Activated CD4-positive, alpha-beta T cell treated with anti-CD3 and anti-CD28 coated beads, Interleukin-2, amount 10 ng/mL, durations not matched to agents 24 days and 14 days (primary cell): ENCODE measurements at places on chromosomes 3 and 15. TPM values are rescaled to one million over a fixed set of nuclear protein-coding genes. Genes with fewer than 3 reads are reported as not detected.

GRCh38 chr3:25246913-25247312, 181.2 kb upstream of the RARB start:
- no peaks in the 10 kb centered on the region for H3K4me1 ChIP-seq
- H3K36me3 ChIP-seq = no peaks in the 10 kb centered on the region
- no peak for DNase-seq
- no peak overlapping the region for H3K27ac ChIP-seq
- no peaks in the 10 kb centered on the region for H3K27me3 ChIP-seq
- no peak overlapping the region for H3K4me3 ChIP-seq

DNA sequence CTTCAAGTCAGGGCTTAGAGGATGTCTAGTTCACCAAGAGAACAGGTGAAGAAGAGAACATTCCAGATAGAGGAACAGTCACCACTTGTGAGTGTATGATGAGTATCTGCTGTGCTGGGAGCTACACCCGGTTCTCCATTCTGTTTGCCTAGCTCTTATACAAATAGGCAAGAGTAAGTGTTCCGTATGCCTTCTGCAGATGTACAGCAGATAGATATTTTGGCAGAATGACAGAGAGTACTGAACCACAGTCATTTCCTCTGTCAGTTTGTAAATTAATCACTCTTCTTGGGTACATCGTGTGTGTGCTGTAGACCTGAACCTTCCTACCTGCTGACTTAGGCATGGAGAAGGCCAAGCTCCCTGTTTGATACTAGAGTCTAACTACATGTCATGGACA, 108.3 kb upstream of the CTDSPL start:
- no peak for DNase-seq
- H3K27ac ChIP-seq = no peak overlapping the region
- no peak overlapping the region for H3K4me3 ChIP-seq
- H3K4me1 ChIP-seq = peaks cover 5% of the 10 kb centered on the region
- peaks cover 18% of the 10 kb centered on the region for H3K27me3 ChIP-seq

- no peaks in the 10 kb centered on the region for H3K27me3 ChIP-seq
- peaks cover 6% of the 10 kb centered on the region for H3K4me1 ChIP-seq
- H3K27ac ChIP-seq = no peak overlapping the region
- no peak for DNase-seq
- peaks cover 5% of the 10 kb centered on the region for H3K36me3 ChIP-seq
Observed at GRCh38 chr15:57296473-57297162, 79.7 kb upstream of the CGNL1 start.

- no peak overlapping the region for H3K4me3 ChIP-seq
- H3K4me1 ChIP-seq = no peaks in the 10 kb centered on the region
- H3K27ac ChIP-seq = no peak overlapping the region
- H3K27me3 ChIP-seq = no peaks in the 10 kb centered on the region
- DNase-seq = peak; percentile 53
- H3K36me3 ChIP-seq = no peaks in the 10 kb centered on the region
Observed at GRCh38 chr3:139117883-139118760, 73.4 kb upstream of the PRR23C start.

- H3K4me1 ChIP-seq = no peaks in the 10 kb centered on the region
- DNase-seq = no peak
- H3K4me3 ChIP-seq = no peak overlapping the region
- H3K27me3 ChIP-seq = peaks cover 4% of the 10 kb centered on the region
- no peak overlapping the region for H3K27ac ChIP-seq
- H3K36me3 ChIP-seq = no peaks in the 10 kb centered on the region
Observed at GRCh38 chr3:87179642-87180041, 47.5 kb upstream of the CHMP2B start.

DNA sequence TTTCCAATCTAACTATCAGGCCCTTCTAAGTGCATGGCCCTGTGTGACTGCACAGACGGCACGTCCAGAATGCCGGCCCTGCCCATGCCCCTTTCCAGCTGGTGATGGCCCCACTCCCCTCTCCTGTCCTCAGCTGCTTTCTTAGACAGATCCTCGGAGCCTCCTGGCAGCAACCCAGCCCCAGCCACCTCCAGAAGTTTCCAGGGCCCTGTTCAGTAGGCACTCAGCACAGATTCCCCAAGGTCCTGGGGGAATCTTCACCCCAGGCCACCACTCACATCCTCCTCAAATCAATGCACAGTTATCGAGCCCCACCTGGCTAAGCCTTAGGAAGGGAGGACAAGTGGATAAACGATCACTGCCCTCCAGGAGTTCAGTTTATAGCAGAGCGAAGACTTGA, 1.4 kb upstream of the CRABP1 start:
- H3K27ac ChIP-seq = no peak overlapping the region
- no peaks in the 10 kb centered on the region for H3K4me1 ChIP-seq
- DNase-seq = no peak
- no peaks in the 10 kb centered on the region for H3K36me3 ChIP-seq

DNA sequence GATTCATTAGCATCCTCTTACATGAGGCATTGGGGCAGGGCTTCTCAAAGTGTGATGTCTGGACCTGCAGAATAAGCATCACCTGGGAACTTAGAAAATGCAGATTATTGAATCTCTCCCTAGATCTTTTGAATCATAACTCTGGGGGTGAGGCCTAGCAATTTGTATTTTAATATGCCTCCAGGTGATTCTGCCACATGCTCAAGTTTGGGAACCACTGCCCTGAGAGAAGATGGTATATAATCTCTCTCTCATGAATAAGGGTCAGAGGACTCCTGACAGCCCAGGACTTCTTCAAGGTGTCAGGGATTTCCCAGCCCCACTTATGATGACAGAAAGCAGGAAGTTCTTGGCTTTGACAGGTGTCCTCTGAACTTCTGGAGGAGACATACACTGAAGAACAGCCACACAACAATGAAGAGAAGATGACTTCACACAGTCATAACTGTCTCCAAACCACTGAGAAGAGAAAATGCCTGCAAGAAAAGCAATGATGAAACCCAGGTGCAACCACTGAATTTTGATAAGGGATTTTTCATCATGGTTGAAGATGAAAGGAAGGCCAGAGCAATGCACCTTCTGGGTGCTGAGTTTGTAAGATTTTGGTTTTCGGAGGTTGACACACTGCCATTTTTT, 211.9 kb upstream of the MRPL3 start:
- no peaks in the 10 kb centered on the region for H3K27me3 ChIP-seq
- H3K36me3 ChIP-seq = no peaks in the 10 kb centered on the region
- no peak overlapping the region for H3K4me3 ChIP-seq
- no peaks in the 10 kb centered on the region for H3K4me1 ChIP-seq
- DNase-seq = no peak
- H3K27ac ChIP-seq = no peak overlapping the region

DNA sequence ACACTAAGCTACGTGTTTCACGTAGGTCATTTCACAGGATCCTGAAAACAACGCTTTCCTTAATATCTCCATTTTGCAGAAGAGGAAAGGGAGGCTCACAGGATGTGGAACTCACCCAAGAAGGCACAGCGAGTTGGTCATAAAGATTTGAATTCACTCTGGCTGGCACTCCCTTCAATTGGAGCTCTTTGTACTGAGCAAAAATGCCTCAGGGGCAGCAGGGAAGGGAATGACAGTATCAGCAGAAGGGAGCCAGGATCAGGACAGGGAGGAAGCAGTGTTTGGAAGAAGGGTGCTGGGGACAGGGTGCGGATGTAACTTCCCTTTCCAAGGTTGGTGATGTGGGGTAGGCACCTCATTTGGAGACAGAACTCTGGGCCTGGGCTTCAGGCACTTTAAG, 1.1 kb upstream of the ST6GAL1 start:
- no peaks in the 10 kb centered on the region for H3K27me3 ChIP-seq
- DNase-seq = no peak
- peak overlapping the region; percentile 23 for H3K4me3 ChIP-seq
- peaks cover 36% of the 10 kb centered on the region for H3K4me1 ChIP-seq
- peak overlapping the region; percentile 49 for H3K27ac ChIP-seq

DNA sequence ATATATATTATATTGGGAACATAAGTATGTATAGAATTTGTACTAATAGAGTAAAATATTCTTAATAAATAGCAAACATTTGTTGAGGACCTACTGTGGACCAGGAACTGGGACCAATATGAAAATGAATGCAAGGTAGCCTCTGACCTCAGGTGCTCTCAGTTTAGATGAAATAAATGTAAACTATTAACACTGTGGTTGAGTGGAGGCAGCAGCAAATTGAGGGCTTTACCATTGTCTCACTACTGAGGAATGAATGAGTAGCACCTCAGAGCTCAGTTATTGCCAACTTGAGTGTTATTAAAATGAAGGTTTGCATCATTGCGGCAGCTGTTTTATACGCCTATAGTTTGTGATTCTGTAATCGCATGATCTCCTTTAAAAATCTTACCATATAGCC, 90.9 kb upstream of the CGNL1 start:
- H3K27ac ChIP-seq = no peak overlapping the region
- H3K27me3 ChIP-seq = no peaks in the 10 kb centered on the region
- DNase-seq = no peak
- peaks cover 7% of the 10 kb centered on the region for H3K4me1 ChIP-seq
- peaks cover 33% of the 10 kb centered on the region for H3K36me3 ChIP-seq

DNA sequence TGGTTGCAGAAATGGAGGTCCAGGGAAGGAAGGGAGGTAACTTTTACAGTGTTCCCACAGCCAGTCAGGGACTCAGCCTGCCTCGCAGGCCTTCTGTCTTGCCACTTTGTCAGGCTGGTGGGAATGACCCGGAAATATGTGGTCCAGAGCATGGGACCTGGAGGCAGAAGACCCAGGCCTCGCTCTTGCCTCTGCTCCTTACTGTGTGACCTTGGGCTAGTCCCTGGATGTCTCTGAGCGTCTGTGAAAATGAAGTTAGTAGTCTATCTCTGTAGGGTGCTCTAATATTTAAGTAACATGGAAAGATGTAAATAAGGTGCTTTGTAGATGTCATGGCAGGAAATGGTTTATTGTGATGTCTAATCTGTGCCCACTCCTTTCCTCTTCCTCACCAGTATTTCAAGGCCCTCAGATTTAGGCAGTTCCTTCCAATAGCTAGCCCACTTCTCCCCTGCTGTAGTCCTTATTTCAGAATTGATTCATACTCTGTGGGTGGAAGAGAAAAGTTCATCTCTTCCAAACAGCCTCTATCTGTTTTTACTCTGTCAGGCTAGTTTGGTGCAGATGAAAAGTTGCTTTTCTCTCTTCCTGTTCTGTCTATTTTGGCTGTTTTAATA, 9.1 kb downstream of the CORO2B start:
- H3K27ac ChIP-seq = peak overlapping the region; percentile 77
- no peaks in the 10 kb centered on the region for H3K36me3 ChIP-seq
- H3K4me3 ChIP-seq = peak overlapping the region; percentile 20

DNA sequence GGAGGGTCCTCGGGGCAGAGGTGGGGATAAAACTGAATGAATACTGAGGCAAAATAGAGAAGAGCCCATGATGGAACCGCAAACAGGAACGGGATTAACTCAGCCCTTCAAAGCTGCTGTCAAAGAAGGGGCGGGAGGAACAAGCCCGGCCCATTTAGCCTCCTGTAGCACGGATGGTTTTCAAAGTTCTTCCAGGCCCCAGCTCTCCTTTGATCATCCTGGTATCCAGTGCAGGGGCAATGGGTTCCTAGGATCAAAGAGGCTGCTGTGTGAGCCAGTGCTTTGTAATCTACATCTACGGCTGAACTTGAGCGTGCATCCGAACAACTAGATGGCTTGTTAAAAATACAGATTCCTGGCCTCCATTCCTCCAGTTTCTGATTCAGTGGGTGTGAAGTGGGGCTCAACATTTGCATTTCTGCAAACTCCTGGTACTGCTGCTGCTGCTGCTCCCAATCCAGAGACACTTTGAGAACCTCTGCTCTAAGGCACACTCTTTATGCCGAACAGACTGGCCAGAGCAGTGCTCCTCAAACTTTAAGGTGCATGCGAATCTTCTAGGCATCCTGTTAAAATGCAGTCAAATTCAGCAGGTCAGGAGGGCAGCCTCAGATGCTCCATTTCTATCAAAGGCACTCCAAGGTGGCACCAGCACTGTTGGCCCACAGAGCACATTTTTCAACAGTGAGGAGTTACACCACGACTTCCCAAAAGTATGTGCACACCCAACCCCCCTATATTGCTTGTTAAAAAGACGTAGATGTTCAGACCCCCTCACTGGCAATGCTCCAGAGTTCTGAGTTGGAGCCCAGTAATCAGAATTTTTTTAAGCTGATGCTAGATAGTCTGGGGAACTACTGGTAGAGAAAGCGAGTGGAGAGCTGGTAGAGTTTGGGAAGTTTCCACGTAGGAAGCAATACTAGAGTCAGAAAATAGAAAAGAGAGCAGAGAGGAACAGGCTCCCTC, 5.6 kb downstream of the GALNT15 start:
- DNase-seq = no peak
- H3K4me3 ChIP-seq = no peak overlapping the region
- no peaks in the 10 kb centered on the region for H3K36me3 ChIP-seq
- H3K27ac ChIP-seq = no peak overlapping the region

DNA sequence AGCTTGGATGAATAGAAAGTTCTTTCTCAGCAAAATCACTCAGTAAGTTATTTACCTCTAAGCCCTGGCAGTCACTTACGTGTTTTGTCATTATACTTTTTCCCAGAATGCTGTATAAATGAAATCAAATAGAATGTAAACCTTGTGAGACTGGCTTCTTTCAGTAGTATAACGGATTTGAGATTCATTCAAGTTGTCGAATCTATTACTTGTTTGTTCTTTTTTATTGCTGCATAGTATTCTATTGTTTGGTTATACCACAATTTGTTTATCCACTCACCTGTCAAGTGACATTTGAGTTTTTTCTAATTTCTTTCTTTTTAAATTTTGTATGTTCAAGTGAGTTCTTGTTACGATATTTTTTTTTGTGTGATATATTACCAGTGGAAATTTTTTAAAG, 381.6 kb downstream of the EDEM1 start:
- no peak overlapping the region for H3K4me3 ChIP-seq
- no peak overlapping the region for H3K27ac ChIP-seq
- DNase-seq = no peak
- no peaks in the 10 kb centered on the region for H3K4me1 ChIP-seq
- no peaks in the 10 kb centered on the region for H3K27me3 ChIP-seq

- H3K4me1 ChIP-seq = peaks cover 15% of the 10 kb centered on the region
- H3K36me3 ChIP-seq = no peaks in the 10 kb centered on the region
- peaks cover 11% of the 10 kb centered on the region for H3K27me3 ChIP-seq
- no peak overlapping the region for H3K4me3 ChIP-seq
- H3K27ac ChIP-seq = no peak overlapping the region
- no peak for DNase-seq
Observed at GRCh38 chr3:9253327-9253726, 3.9 kb upstream of the SRGAP3 start.

DNA sequence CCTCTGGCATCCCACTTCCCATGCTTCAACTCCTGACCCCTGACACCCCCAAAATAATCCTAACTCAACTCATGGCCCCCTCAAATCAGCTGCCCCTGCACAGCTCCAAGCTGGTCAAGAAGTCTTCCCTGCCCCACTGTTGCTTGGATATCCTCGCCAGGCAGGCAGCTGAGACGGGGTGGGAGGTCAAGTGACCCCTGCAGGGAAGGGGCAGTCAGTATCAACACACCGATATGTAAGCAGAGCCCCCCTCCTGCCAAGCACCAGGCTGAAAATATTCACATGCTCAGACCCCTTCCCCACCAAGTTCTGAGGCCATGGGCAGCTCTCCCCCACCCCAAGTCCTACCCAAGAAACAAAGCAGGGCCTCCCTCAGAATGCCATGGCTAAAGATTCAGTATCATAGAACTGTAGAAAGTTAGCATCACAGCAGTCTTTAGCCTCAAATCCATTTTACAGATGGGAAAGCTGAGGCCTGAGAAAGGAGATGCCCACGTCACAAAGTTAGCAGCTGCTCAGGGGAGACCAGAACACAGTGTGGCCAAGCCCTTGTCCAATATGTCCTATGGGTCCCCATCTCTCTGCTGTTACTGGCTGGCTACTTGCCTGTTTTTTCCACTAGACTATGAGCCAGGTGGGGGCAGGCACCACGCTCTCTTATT, 67.8 kb downstream of the SLC12A8 start:
- peaks cover 50% of the 10 kb centered on the region for H3K4me1 ChIP-seq
- H3K36me3 ChIP-seq = no peaks in the 10 kb centered on the region
- no peak overlapping the region for H3K27ac ChIP-seq
- peaks cover 45% of the 10 kb centered on the region for H3K27me3 ChIP-seq
- DNase-seq = no peak
- no peak overlapping the region for H3K4me3 ChIP-seq

The ZBTB20 gene
- total RNA-seq = 1.6 and 2.3 TPM in 2 replicates

The CTDSPL2 gene
- 67.2 and 69.0 TPM in 2 replicates for total RNA-seq

The CLDN16 gene
- total RNA-seq = not detected in 2 replicates

The KLHDC8B gene
- 1.5 and 2.3 TPM in 2 replicates for total RNA-seq
